Skin of body (tissue), 3 donors: ENCODE measurements at places on chromosomes 13 and 19. TPM values are rescaled to one million over a fixed set of nuclear protein-coding genes. Genes with fewer than 3 reads are reported as not detected.

ABHD13 gene
- total RNA-seq, result 10.6 TPM

SNAPC2 gene
- 5.6 TPM for total RNA-seq

GRCh38 chr13:33617055-33617454, 200.9 kb upstream of the RFC3 start:
- no peak for DNase-seq

DNA sequence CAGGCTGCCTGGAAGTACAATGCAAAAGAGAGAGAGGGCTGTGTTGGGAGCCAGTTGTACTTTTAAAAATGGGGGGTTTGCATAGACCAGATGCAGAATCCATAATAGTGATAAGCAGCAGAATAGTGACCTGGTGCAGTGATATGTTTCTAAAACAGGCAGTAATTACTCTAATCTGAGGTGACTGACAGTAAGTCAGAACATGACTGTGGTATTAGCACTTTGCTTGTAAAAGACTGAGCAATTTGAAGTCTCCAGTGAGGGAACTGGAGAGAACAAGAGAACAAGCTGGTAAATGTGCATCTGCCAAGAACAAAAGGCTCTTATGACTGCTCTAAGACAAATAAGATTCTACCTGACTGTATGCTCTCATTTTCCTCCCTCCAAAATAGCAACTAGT, 383.4 kb downstream of the ITGBL1 start:
- DNase-seq, result no peak

DNA sequence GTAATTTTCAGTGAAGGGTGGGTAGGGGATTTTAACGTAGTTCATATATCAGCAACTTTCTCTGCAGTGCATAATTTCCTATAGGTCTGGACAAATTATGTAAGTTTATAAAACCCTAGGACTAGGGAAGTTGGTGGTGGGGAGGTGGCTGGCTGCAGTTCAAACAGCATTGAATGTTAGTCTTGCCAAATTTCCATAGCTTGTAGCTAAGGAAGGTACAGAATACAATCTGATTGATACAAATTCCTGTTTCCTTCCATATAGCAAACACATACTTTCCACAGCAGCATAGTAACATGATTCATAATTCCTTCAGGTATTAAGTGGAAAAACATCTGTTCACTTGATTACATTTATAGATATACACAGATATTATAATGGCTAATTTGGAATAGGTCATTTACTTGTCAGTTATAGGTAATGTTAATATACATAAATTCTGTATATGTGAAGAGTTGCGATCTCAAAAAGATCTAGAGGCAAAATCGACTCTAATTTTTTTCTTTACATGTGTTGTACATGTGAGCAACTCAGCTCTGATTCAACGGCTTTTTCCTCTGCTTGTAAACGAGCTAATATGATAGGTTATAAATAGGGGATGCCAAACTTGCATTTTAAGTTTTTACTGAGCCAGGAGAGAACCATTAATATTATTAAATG, 233.4 kb upstream of the CSNK1A1L start:
- peak; percentile 83 for DNase-seq

C19orf73 gene
- total RNA-seq, result 0.30 TPM

C19orf47 gene
- total RNA-seq, result 8.2 TPM

DNA sequence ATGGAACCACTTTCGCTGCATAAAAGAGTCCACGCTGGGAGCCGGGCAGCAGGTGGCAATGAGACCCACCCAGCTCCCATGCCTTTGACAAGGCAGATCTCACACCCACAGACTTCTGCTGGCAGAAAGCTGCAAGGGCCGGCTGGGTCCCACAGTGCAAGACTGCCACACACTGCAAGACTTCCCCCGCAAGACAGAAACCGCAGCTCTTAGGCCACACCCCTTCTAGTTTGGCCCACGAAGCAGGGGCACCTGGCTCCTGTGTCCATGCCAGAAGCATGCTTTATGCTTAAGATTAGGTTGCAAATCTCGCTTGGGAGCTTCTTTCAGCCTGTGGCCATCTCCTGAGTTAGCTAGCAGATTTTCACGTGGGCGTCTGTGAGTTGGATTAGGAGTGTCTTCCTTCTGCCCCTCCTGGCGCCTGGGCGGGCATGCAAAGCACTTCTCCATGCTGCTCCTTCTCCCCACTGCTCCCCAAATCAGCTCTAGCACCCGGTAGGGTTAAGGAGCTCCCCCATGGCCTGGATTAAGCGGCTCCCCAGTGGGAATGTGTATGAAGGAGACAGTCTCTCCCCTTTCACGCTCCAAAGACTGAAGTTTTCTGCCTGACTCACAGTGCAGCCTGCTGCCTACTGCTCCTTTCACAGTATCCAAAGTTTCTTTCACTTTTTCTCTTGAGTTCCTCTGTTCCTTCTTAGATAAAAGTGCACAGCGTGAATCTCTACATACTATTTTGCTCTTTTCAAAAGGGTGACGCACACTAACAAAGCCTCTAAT, 17.7 kb downstream of the GPC6 start:
- no peak for DNase-seq

LILRB5 gene
- 4.1 TPM for total RNA-seq

LIM2 gene
- total RNA-seq, result not detected

GRCh38 chr19:39941615-39942365, 7.4 kb upstream of the FCGBP start:
- no peak for DNase-seq

MYO1F gene
- total RNA-seq, result 12.0 TPM

DNA sequence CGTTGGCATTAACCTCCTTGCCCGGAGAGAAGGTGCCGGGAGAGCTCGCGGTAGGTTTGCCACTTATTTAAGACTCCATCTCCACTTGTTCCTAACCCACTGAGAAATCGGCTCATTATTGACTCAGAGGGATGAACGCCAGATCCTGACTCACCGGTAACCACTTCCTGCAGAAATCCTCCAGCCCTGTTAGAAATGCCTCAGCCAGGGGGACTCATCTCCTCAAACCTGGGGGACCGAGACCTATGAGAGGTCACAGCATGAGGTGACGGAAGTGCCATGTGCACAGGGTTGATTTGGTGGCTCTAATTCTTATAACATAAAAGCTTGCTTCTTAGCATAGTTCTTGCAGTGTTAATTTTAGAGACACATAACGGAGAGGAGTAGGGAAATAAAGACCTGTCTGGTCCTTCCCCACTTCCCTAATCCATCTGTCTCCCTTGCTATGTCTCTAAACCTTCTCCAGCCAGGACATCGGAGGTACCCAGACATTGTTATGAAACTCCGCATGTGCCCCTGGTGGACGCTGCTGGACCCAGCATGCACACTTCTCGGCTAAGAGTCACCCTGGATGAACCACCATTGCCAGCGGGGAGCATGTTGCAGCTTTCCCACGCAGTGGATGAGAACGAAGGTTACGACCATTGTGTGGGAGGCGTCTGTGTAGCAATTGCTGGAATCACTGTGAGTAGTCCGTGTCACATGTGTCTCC, 158.9 kb downstream of the EFNB2 start:
- DNase-seq, result no peak
